Foreskin melanocyte (primary cell): ENCODE measurements at places on chromosomes 2 and 18.

- no peak for DNase-seq
Observed at GRCh38 chr2:229392196-229392595, 121.1 kb upstream of the PID1 start.

GRCh38 chr2:74472945-74473258, 422 bp upstream of the MRPL53 start:
- DNase-seq = no peak

DNA sequence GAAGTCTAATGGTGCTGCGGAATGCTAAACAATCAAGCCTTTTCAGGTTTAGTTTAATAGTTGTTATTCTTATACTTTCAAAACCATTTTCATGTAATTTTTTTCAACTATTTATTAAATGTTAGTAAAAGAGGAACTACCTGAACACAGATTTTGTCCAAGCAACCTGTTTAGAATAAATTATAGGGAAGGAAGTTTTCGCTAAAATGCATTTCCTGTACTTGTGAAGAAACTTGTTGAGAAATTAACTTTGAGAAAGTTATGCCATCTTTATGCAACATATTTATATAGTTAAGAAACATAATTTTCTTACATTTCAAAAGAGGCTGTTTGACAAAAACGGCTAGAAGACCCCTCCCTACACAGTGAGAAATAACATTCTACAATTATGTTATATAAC, 16.6 kb downstream of the MAP4K4 start:
- no peak for DNase-seq

GRCh38 chr2:171814883-171815282, 79.2 kb downstream of the SLC25A12 start:
- DNase-seq = no peak

DNA sequence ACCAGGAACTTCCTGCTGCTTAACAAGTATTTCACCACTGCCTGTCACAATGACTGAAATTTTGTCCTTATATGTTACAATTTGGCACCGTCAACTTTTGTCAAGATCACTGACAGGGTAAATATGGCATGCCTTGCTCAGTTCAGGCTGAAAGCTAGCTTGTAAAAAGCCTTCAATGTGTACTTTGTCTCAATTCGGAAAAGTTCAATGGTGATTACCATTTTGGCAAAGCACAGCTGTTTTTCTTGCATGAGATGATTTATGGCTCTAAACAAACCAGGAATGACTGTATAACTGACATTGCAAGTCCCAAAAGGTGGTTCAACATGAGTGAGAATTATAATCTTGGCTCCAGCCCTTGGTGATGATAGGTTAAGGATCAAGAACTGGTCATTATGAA, 1255.2 kb downstream of the CNTNAP5 start:
- no peak for DNase-seq

GRCh38 chr18:62862466-62862865, 147.1 kb downstream of the PHLPP1 start:
- DNase-seq = no peak
